Kidney capillary endothelial cell (primary cell): ENCODE measurements at places on chromosomes 13 and 19.

GRCh38 chr13:99797691-99798090 is 173.9 kb downstream of the ZIC5 start:
- no peak for DNase-seq

- peak; percentile 64 for DNase-seq
Measured at GRCh38 chr19:43784241-43784980, 3.6 kb upstream of the KCNN4 start.

DNA sequence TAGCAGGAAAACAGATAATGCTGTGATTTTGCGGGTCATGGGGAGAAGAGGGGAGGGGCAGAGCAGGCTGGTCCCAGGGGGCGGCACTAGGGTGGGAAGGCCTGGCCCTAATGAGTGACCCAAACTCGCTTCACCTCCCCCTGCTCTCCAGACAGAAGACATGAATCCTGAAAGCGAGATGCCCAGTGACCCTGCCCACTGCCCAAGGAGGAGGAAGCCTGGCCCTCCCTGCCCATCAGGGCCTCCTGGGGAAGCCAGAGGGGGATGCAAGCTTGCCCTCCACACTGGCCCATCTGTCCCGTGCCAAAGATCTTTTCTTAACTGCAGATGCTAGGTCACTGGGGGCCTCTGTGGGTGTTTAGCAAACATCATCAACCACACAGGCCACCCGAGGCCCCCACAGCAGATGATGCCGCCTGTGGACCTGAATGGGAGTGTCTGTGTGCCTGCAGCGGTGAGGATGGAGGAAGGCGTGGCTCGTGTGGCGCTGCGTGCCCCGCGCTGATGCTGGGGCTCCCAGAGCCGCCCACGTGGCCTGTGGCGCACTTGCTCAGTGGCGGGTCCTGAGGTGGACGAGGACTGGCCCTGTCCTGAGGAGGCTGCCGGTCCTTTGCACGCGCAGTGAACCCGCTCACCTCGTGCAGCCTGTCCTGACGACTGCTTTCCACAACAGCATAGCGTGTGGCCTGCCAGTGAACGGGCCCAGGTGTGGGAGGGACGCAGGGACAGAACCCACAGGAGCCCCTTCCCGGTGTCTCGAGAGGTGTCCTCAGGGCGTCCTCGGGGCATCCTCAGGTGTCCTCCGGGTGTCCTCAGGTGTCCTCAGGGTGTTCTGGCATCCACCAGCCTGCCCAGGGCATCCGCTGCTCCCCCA is 80.5 kb upstream of the MCF2L start:
- DNase-seq = no peak

GRCh38 chr13:109158383-109158782 is 529.0 kb downstream of the MYO16 start:
- no peak for DNase-seq

GRCh38 chr19:7904074-7905020 is 670 bp downstream of the MAP2K7 start:
- no peak for DNase-seq

- no peak for DNase-seq
Measured at GRCh38 chr13:69999875-70000274, 107.8 kb upstream of the ATXN8OS start.

- peak; percentile 49 for DNase-seq
Measured at GRCh38 chr19:10699650-10700335, 1.4 kb upstream of the QTRT1 start.

DNA sequence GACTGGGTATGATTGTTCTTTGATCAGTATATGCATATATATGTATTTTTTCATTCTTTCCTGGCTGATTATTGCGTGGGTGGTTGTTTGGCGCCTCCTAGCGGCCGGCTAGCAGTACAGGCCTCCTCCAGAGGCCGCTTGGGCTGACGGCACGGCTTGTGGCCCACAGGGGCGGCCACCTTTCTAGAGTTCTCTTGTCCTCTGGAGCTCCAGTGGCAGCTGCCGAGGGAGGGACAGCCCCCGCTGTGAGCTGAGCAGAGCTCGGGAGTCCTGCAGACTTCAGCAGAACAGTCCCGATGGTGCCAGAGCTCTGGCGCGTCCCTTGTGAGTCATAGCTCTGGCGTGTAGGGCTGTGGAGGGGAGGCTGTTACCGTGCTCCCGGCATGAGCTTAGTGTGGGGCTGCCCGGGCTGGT is 22.5 kb upstream of the ZNF429 start:
- no peak for DNase-seq

- DNase-seq = no peak
Measured at GRCh38 chr13:29540334-29540733, 55.2 kb downstream of the SLC7A1 start.

DNA sequence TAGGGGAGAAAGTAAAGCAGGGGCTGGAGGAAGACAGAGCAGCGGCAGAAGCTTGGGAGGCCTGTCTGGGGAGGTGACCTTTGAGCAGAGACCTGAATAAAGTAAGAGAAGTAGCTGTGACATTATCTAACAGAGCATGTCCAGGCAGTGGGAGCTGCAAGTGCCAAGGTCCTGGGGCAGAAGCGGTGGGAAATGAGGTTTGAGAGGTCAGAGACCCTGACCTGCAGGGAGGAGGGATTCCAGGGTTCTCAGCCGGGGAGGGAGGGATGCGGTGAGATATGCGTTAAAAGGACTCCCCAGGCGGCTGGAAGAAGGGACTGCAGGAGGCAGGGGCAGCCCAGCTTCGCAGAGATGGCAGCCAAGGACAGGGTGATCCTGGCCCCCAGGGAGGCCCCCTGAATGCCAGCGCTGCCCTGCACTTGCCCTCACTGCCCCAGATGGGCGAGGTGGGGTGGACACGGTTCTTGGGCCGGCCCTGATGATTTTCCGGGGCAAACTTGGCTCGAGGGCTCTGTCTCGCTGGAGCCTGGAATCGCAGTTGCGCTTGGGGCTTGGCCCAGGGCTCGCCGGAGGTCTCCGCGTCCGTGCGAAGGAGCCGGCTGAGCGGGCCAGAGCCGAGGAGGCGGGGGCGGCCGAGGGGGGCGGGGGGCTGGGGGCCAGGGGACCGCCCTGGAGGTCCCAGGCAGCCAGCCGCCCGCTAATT is 3.2 kb downstream of the CRLF1 start:
- no peak for DNase-seq

DNA sequence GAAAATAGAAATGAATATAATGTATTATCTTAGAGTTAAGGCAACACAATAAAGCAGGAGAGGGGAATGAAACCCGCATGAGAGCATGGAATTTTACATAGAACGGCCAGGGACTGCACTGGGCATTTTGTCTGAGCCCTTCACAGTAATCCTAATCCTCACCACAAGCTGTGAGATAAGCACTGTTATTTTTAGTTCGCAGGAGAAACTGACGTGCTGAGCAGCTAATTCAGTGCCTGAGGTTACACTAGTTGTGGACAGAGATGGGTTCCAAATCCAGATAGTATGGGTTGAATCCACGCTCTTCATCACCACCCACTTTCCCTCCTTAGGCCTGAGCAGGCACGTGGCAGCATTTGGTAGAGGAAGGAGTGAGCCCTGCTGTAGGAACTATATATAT is 24.8 kb upstream of the ZNF527 start:
- DNase-seq = no peak

DNA sequence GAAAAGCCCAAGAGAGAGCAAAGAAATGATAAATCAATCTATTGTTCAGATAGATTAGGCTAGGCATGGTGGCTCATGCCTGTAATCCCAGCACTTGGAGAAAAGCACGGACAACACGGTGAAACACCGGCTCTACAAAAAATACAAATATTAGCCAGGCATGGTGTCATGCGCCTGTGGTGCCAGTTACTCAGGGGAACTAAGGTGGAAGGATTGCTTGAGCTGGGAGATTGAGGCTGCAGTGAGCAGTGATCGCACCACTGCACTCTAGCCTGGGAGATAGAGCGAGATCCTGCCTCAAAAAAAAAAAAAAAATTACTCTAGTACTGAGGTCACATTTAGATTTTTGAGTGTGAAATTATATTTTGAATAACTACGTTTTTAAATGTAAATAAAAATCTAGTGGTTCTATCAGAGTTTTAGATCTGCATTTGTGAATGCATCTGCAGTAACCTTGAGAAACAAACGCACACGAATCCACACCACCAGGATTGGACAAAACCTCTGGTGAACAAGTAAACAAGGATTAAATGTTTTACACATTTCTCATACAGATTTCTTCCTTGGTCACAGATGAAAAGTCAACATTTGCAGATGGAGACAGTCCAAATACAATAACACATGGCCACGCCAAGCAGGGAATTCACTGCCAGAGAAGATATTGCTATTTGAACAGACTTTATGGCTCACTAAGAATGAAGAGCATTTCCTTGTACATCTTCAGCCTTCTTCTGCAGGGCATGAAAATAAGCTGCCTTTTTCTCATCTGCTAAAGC is 917.6 kb downstream of the PCDH9 start:
- no peak for DNase-seq

- DNase-seq = no peak
Measured at GRCh38 chr19:18941628-18942354, 774 bp upstream of the HOMER3 start.

DNA sequence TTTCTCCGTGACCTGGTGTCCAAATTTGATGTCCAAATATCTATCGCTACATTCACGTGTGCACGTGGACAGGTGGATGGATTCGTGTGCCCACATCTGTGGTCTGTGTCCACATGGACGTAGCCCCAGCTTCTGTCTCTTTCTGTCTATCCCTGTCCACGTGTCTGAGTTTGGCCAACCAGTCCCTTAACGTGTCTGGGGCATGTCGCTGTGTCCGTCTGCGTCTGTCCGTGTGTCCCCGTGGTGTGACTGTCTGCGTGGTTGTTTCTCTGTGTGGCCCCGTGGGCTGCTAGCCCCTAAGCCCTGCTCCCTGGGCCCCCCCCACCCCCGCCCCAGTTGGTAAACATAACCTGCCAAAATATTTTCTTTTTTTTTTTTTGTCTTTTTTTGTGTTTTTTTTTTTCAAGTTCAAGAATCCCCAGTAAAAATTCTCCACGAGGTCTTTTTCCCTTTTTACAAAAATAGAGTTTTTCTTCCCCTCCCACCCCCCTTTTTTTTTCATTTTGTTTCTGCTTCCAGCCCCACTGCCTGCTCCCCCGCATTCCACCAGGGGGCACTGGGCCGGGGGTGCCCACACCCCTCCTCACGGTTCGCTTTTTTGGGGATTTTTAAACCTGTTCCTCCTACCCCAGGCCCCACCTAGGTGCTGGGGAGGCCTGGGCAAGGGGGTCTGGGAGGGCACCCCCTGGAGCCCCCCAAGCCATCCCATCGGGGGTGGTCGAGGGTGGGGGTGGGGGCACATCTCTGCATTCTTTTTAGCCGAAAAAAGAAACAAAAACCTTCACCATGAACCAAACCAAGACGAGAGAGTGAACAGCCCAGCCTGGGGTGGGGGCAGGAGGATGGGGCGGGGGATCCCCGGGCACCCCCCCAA is 18.3 kb downstream of the PRKCSH start:
- no peak for DNase-seq

DNA sequence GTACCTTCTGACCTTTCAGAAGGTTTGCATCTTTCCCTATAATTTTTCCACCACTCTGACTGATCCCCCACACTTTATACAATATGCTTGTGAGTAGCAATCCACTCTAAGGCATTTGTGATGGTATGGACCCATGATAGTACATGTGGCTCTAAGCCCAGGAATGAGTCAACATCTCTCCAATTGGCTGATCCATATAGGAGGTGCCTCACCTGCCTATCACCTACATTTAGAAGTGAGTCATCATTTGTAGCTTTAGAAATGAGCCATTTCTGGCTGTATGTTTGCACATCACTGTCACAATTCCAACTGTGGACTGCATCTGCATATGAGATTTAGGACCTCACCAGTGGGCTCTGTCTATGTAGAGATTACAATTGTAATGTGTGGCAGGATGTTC is 133.1 kb upstream of the ZNF91 start:
- DNase-seq = no peak

DNA sequence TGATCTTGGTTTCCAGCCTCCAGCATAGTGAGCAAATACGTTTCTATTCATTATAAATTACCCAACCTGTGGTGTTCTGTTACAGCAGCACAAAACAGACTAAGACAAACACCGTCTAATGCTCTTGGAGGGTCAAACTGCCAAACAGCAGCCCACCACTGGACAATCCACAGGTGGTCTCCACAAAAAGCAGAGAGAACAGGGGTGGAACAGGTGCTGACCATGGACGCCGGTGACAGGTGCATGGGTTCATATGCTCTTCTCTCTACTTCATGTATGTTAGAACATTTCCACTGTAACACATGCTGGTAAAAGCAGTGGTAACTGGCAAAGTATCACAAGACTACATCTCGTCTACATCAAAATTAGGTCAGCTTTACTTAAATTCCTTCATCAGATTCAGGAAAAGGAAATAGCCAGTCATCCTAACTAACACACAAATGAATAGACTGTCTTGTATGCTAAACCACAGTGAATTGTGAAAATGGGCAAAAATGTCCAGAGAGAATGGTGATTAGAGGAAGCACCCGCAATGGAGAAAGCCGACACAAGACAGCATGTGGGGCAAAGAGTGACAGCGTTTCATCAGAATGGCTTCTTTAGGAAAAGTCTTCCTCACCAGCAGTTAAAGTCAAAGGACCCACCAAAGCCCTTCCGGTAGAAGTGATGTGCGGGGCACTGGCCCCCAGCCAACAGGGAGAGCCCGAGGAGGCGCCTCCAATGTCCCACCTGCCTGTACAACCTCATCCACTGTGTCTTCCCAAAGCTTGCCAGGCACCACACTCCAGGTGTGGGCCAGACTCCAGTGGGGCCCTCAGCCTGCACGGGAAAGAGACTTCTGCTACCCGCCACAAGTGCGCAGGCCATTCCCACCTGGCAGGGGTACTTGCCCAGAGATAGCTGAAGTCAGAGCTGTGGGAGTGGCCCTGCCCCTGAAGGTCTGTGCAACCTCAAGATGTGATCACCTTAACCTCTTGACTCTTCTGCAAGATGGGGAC is 6.5 kb downstream of the CARS2 start:
- peak; percentile 33 for DNase-seq
